ENCODE measurements at places on chromosomes 7 and 10.

GRCh38 chr10:102870221-102870620 is 951 bp downstream of the AS3MT start:
- DNase-seq = no peak

GRCh38 chr7:24572997-24573553 is at the start of gene PALS2:
PALS2 (plus strand) TSS chr7:24573452; CDS start chr7:24623668, 50,216 bp downstream.
- DNase-seq = peak; percentile 86

DNA sequence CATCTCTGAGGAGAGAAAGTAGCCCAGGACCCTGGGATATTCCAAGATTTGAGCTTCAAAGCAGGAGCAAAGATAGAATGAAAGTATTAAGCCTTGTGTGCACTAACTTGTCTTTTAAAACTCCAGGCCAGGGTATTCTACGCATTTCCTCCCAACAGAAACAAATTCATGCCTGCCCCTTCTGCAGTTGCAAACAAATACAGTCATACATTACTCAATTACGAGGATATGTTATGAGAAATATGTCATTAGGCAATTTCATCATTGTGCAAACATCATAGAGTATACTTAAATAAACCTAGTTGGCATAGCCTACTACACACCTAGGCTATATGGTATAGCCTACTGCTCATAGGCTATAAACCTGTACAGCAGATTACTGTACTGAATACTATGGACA is 154.5 kb upstream of the KIAA1217 start:
- DNase-seq = no peak

- DNase-seq = no peak
Measured at GRCh38 chr10:9362721-9363120, 1308.2 kb downstream of the GATA3 start.

Measured in NCI-H1417 (cell line).